ENCODE measurements at places on chromosomes 6 and 20.

DNA sequence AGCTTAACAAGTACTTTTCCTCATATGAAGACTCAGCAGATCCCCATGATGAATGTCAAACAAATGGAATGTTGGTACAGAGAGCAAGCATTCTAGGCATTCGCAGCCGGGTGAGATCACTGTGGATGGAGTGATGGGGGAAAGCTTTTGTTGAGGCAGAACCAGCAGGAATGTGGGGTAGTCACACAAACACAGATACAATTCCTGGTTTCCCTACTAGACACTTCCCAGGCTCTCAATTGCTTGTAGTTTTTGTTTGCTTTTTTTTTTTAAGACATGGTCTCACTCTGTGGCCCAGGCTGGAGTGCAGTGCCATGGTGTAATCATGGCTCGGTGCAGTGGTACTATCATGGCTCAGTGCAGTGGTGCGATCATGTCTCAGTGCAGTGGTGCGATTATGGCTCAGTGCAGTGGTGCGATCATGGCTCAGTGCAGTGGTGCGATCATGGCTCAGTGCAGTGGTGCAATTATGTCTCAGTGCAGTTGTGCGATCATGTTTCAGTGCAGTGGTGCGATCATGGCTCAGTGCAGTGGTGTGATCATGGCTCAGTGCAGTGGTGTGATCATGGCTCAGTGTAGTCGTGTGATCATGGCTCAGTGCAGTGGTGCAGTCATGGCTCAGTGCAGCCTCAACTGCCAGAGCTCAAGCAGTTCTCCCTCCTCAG, 15.4 kb upstream of the IER3 start:
- no peak for DNase-seq

DNA sequence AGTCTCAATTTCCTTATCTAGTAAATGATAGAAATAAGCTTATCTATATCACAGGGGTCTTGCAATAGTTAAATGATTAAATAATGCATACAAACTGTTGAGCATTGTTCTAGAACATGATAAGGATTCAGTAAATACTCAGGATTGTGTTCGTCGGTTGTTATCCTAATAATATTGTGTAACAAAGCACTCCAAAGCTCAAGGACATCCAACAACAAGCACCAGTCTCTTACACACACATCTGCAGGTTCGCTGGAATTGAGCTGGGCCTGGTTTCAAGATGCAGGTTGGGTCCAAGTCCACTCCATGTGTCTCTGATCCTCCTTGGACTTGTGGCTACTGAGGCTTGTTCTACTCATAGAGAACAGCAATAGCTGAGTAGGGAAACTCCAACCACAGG, 74.1 kb upstream of the MC3R start:
- no peak for DNase-seq

- no peak for DNase-seq
These were observed 59.9 kb downstream of the KLHL31 start for GRCh38 chr6:53605543-53606235.

GRCh38 chr6:154386848-154387717, 30.5 kb upstream of the IPCEF1 start:
- DNase-seq, result no peak

- no peak for DNase-seq
These were observed 61.4 kb downstream of the IL22RA2 start for GRCh38 chr6:137112067-137112355.

- no peak for DNase-seq
These were observed 36.2 kb upstream of the CD93 start for GRCh38 chr20:23122321-23122720.

- no peak for DNase-seq
These were observed 131.3 kb downstream of the MTFR2 start for GRCh38 chr6:136118787-136119186.

- DNase-seq, result no peak
These were observed 68.6 kb upstream of the FOXA2 start for GRCh38 chr20:22652681-22653588.

GRCh38 chr6:89564752-89565427, 73.7 kb downstream of the LYRM2 start:
- DNase-seq, result no peak

DNA sequence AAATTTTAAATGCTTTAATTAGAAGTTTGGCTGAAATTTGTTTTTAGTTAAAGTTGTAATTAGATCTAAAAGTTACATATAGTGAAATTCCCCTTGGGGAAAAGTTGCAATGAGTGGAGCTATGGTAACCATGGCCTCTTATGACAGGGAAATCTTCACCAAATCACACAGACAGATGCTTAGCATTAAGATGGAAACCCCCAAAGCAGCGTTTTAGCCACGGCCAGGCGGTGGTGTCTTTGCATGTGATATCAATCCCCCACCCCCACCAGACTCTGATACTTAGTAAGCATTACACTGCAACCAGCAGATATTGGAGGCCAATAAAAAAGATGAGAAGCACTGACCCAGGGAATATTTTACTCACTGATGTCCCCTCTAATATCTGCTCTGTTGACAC, 75.7 kb downstream of the REPS1 start:
- DNase-seq, result no peak

DNA sequence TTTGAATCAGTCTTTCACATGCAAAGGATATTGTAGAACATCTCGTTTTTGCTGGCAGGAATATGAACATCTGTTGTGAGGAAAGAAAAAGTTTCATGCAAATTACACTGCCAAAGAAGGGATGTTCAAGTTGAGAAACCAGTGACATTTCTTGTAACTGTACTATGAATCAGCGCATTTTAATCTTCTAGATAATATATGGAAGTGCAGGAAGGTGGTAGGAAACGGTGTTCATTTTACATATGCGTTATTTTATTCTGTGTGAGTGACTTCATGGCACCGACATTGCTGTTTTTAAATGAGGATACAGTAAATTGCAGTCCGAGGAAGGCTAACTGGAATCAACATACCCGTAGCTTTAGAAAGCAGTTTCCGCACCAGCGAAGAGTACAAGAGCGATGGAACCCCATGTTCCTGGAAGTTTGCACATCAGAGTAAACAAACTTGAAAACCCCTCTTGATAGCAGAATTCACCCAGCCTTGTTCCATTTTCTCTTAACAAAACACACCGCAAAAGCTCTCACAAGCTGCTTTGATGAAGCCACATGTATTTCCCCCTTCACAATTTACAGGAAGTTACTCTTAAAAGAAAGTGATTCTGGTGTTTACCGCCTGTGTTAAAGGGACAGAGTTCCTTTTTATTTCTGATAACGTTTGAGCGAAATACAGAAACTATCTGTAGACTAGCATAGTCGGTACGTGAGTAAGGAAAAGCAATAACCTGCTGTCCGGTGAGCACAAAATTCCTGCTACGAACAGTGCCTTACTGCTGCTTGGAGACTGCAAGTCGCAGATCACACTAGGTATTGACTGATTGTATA, 11.5 kb downstream of the PRDM1 start:
- DNase-seq, result no peak

GRCh38 chr20:61382194-61382593, 130.1 kb downstream of the CDH4 start:
- no peak for DNase-seq

DNA sequence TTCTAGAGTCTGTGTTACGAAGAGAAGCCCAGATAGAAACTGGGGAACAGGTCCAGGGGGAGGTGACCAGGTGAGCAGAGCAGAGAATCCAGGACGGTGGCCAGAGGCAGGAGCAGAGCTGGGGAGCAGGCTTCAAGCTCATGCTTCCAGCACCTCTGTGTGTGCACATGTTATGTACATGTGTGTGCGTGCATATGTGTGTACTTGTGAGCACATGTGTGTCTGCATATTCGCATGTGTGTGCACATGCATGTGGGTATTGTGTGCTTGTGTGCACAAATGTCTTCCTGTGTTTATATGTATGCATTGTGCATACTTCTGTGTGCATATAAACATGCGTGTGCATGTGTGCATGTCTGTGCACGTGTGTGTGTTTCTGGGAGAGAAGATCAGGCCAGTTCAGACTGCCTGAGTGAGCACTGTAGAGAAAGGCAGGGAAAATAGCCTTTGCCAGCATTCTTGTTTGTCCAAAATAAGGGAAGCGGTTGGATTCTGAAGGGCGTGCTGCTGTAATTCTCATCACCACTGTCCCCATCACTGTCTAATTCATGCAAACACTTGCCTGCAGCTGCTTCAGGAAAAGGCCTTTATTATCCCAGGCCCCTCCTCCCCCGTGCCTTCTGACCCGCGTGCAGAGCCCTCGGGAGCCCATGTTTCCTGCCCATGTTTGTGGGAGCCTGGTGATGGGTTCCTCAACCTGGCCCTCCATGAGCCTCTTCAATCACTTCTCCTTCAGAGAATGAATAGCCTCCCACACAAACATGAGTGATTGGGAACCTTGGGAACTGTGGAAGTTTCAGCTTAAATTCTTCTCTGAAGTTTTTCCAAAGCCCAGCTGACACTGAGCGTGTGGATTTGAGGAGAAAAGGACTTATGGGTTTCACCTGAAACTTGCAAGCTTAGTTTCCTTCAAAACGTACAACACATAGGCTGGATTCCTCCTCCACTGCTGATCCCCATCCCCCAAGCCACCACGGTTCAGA, 161.7 kb upstream of the AFDN start:
- no peak for DNase-seq

GRCh38 chr20:52828199-52828598, 144.0 kb upstream of the TSHZ2 start:
- no peak for DNase-seq

GRCh38 chr6:74549746-74550145, 656.1 kb downstream of the COL12A1 start:
- DNase-seq, result no peak

- no peak for DNase-seq
These were observed 71.9 kb downstream of the OPN5 start for GRCh38 chr6:47853766-47854165.

DNA sequence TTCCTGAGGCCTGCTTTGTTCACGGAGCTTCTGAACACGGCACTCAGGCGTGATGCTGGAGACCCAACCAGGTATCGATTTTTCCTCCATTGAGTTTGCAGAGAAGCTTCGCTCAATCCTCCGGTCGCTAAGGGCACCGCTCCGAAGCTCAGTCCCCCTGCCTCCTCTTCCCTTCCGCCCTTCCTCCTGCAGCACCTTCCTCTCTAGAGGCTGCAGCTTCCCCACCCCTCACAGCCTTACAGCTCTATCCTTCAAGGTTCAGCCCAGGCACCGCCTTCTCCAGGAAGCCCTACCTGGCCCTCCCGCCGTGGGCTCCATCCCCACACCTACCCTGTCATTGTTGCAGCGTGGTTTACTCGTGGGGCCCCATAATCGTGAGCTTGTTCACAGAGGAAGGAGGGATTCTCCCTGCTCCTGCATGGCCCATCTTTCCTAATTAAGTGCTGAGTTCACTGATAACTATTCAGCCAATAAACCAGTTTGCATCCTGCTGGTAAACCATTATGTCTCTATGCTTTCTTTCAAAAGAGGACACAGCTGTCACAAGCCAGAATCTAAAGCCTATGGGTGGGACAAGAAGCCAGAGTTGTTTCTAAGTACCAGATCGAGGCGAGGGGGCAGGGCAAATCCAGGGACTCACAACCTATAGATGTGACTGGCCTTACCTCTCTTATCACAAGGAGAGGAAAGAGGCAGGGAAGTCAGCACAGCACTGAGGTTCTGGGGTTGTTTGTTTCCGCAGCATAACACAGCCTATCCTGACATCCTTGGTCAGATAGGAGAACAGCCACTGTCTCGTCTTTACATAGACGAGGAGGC, 152.0 kb downstream of the GRM4 start:
- DNase-seq, result no peak

- no peak for DNase-seq
These were observed 76.4 kb downstream of the NOL4L start for GRCh38 chr20:32508775-32509119.

DNA sequence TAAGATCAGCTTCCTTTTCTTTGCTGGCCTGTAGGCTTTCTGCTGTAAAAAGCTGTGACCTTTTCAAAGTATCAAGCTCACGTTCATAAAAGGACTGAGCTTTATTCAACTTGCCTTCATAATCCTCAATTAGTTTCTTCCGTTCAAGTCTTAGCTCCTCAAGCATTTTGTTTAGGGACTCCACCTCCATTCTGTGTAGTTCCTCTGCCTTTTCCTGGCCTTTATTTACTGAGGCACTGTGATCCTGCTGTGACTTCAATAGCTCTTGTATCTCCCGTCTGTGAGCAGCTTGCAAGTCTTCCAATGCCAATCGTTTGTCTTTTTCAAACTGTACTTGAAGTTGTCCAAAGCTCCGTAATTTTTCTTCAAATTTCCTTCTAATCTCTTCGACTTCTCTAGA, 54.4 kb downstream of the FAM184A start:
- DNase-seq, result no peak

DNA sequence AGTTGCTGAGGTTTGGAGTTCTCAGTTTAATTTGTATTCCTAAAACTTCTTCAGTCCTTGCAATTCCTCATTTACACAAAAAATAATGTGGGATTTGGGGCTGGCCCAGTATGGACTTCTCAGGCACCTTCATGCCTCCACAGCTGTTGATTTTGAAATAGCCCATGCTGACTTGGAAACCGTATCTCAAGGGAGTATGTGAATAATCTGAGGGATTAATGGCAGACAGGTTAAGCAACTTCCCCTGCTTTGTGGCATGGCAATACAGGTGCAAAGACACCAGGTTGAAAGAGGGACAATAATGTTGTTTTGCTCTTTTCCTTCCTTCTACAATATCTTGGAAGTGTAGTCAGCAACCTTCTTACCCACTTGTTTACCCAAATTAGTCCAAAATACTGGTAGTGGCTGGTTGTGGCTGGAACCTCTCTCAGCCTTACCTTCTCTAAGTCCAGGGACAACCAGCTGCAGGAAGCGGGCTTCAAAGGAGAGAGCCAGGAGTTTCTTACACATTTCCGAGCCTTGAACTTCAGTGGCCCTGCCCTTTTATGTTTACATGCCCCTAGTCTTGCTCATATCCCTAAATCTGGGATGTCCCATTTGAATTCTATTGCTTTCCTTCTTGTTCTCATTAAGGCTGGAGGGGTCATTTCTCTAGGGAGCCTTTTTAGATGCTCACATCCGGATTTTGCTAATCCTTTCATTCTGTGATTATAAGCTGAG, 44.1 kb upstream of the ADGRF1 start:
- no peak for DNase-seq

DNA sequence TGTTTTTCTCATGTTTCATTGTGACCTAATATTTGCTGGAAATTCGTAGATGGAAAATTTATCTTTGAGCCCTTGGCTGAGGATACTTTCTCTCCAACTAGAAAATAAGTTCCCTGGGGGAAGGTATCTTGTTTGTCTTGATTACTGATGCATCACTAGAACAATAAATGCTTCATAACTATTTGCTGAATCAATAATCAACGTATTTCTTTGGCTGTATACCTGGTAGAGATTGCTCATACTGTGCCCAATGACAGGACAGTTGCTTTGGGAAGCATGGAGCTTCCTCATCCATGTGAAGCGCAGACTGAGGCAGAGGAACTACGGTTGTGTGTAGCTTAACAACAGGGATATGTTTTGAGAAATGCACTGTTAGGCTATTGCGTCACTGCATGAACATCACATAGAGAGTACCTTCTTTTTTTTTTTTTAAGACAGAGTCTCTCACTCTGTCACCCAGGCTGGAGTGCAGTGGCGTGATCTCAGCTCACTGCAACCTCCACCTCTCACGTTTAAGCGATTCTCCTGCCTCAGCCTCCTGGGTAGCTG, 34.2 kb upstream of the RPN2 start:
- DNase-seq, result no peak

GRCh38 chr6:33702345-33702977, 9.0 kb downstream of the UQCC2 start:
- DNase-seq, result no peak
